ENCODE measurements at places on chromosomes 11 and 22. TPM values are rescaled to one million over a fixed set of nuclear protein-coding genes. Genes with fewer than 3 reads are reported as not detected.
A peak's percentile ranks its signal among the peaks of the same experiment; 100 is the strongest.

- peak; percentile 78 for ATAC-seq
Observed at GRCh38 chr22:41021613-41022454, 70.6 kb upstream of the EP300 start.

- ATAC-seq, result no peak
Observed at GRCh38 chr11:79071190-79071589, 369.6 kb downstream of the TENM4 start.

- ATAC-seq, result no peak
Observed at GRCh38 chr11:46743043-46743442, 24.0 kb downstream of the F2 start.

DNA sequence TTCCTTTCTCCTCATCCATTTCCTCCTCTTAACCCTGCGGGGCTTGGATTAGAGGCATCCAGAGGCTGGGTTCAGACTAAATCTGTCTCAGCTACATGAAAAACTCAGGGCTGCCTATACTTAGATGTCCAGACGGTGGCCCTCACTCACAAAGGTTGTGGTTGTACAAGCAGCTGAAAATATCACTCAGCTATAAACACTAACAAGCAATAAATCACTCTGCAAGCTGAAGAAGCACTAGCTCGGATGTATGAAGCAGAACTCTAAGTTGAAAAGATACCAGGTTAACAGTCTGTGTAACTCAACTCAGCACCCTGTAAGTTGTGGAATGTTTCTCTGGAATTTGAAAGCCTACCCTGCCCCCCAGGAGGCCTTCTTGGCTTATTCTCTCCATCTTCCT lies 82.9 kb downstream of the EXT2 start:
- no peak for ATAC-seq

- no peak for ATAC-seq
Observed at GRCh38 chr22:30474683-30475424, 3.0 kb upstream of the SEC14L3 start.

Gene PKNOX2
- total RNA-seq, result 2.6 TPM

- ATAC-seq, result no peak
Observed at GRCh38 chr11:29527391-29527936, 489.4 kb downstream of the KCNA4 start.

GRCh38 chr11:71326328-71326940 lies 74.1 kb upstream of the SHANK2 start:
- ATAC-seq, result no peak

Gene ROBO4
- 29.1 TPM for total RNA-seq

- peak; percentile 18 for ATAC-seq
Observed at GRCh38 chr11:128544471-128545051, 42.8 kb downstream of the ETS1 start.

- ATAC-seq, result no peak
Observed at GRCh38 chr22:26713823-26714449, 56.5 kb downstream of the MIAT start.

DNA sequence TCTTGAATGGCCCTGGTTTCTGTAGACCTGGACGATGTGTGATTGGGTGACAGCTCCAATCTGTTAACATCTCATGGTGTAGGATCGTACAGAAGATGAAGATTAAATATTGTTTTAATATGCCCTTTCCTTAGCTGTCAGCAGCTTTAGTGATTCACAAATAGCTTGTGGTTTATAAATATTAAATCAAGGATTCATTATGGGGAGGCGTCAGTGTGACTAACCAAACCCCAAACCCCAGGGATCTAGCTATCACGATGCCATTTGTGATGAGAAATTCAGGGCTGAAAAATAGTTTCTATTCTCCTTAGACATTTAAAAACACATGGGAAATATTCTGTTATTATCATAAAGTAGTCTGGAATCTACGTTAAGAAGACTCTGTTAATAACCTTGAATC lies 73.4 kb downstream of the NCAM1 start:
- ATAC-seq, result no peak

- ATAC-seq, result no peak
Observed at GRCh38 chr22:40215266-40215665, 37.5 kb downstream of the TNRC6B start.

DNA sequence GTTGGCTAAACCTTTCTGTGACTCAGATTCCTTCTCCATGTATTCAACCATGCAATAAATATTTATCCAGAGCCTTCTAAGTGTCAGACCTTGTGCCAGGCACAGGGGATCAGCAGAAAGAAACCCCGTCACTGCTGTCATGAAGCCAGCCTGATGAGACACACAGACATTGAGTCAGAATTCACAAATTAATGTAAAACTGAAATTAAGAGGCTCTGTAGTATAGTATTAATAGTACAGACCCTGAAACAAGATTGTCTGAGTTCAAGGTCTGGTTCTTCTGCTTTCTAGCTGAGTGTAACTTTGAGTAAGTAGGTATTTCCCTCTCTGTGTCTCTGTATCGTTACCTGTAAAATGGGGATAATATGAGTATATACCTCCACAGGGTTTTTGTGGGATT lies 46.9 kb downstream of the ME3 start:
- ATAC-seq, result no peak

DNA sequence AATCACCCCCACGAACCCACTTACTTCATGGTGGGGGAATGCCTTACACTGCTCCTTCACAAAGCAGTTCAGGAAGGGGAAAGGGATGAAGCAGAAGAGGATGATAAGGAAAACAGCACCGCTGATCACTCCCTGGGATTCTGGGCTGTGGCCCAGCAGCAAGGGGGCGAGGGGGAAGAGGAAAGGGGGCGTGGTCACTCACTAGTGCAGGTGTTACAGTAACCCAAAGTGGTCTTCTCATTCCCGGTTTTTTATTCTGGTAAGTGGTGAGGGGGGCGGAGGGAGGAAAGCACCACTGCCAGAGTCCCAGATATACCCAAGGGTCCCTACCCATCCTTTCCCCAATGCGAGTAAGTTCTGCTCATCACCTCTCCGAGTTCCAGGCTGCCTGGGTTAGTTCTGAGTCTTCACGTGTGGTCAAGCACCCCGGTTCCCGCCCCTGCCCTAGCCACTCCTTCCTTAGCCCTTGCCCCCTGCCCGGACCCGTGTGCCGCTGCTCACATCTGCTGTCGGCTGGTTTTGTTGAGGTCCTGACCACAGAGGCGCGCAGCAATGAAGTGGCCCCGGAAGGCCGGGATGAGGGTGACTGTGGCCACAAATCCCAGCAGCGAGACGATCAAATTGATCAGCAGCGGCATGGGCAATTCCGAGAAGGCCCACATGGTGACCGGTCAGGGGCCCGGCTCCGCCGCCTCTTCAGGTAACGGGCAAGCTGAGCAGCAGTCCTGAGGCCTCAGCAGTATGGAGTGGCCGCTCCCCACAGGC lies 477 bp downstream of the DPAGT1 start:
- ATAC-seq, result no peak

DNA sequence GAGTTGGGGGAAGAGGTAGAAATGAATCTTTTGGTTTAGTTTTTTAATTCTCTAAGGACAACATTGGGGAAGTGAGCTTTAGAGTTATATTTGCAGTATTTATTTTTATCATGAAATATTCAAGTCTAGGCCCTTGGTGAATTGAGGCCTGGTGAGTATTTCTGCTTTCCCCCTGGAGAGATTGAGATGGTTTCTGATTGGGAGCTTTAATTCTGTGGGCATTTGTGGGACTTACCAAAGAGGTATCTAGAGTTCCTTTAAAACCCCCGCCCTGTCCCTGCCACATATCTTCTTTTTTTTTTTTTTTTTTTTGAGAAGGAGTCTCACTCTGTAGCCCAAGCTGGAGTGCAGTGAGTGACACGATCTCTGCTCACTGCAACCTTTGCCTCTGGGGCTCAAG lies 9.6 kb downstream of the ACO2 start:
- ATAC-seq, result no peak

- ATAC-seq, result no peak
Observed at GRCh38 chr22:48936391-48936790, 891.3 kb downstream of the BRD1 start.

GRCh38 chr11:31809857-31810778 lies 1.0 kb downstream of the PAX6 start:
- ATAC-seq, result peak; percentile 19

GRCh38 chr11:16403448-16403803 lies 47.1 kb upstream of the SOX6 start:
- ATAC-seq, result no peak

DNA sequence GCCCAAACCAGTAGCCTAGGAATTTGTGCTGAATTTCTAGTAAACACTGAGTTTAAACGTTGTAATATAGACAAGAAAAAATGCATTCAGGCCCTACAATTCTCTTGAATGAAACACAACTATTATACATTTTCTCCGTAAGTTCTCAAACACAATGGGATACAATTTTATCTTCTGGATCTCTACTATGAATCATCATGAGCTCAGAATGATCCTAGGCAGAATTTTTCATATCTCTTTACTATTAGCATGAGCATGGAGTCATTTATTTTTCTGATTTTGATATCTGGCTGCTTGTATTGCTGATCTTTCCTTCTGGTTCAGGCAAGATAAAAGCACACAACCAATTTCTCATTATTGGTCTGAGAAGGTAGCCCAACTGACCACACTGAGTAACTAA lies 1123.4 kb upstream of the RAG2 start:
- ATAC-seq, result no peak

DNA sequence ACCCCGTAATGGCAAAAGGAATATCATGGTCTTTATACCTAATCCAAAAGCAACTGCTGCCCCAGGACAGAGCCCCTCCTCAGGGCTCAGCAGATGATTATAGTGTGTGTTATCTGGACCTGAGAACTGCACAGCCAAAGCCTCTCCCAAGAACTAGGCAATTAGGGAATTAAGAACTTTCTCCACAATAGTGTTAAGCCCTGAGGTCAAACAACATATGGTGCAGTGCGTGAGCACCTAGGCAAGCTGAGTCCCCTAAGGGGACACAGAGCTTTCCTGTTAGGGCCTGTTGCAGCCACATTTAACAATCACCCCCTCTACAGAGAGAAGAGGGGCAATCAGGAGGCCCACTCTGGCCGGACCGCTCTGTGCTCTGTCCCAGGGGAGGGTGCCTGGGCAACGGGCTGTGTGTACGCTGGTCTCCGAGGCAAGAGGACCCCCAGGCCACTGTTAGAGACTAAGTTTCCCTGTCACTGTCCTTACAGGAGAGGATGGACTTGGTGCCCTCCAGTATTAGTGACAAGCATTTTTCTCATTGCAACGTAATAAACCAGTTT lies 1.4 kb upstream of the KCNJ5 start:
- ATAC-seq, result no peak

DNA sequence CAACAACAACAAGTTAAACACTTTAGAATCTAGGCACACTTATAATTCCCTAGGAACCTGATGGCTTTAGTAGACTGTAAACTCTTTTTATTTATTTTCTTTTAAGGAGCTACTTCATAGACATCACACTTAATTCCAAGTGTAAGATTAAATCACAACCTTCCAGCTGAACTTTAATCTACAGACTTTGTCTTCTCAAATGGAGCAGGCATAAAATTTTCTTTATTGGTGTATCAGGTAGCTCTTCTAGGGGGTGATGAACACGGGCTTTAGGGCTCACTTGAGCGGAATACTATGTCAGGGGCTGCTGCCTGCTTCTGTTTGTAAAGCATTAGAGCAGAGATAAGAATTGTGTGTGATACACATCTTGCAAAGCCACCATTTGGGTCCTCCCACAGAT lies 525.8 kb upstream of the FAT3 start:
- ATAC-seq, result no peak

DNA sequence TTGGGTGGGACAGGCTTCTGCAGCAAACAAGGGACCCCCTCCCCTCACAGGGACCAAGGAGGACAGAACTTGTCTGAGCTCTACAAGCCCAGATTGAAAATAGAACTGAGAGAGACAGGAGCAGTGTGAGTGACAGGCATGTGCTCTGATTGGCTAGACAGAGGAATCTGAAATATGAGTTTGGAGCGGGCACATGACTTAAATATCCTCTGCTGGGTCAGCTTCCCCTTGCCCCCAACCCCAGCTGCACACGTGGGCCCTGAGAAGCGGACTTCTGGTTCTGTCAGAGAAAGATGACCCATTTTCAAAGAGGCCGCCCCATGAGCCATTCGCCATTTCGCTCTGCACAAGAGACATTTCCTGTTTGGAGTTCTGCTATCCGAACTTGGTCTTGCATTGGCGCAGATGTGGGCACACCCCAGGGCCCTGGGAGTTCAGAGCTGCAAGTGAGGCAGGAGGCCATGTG lies 5.3 kb downstream of the TUBA8 start:
- no peak for ATAC-seq

Gene CEP164
- 23.7 TPM for total RNA-seq

GRCh38 chr11:106480581-106481190 lies 403.2 kb downstream of the AASDHPPT start:
- no peak for ATAC-seq

GRCh38 chr22:47053013-47053725 lies 290.7 kb downstream of the TBC1D22A start:
- no peak for ATAC-seq

DNA sequence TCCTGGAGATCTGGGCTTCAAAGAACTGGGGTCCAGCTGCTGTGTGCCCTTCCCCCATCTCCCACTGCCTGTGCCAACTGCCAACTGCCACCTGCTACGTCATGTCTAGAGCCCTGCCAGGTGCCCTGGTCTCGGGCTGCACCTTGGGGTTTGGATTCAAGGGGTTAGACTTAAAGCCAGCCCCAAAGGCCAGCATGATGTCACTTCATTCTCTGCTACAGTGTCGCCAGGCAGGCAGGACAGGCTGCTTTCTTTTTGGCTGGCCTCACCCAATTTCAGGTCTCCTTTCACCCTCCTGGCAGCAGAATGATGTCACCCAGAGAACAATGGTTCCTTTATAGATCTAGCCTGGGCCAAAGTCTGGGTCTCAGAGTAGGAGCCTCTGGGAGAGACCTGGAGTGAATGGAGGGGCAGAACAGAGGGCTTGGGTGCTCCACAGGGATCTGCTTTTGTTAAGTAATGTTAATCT lies 79.5 kb upstream of the CRYBB3 start:
- peak; percentile 57 for ATAC-seq

Gene POU2AF3
- 2.2 TPM for total RNA-seq

- no peak for ATAC-seq
Observed at GRCh38 chr11:109552376-109552775, 130.4 kb downstream of the C11orf87 start.

DNA sequence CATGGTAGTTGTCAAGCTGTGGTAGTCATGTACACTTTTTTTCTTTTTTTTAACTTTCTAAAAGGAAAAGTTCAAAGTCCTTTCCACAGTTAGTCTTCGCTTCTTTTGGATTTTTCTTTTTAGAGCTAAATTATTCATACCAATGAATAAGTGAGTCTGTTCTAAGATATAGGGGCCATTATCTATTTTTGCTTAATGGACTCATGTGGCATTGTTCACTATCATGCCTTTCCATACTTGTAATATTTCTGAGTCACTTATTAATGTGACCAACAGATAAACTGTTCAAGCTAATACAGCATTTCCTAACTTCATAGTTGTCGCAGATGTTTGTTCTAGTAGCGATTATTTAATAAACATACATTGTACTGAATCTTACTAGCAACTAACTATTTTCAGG lies 8.0 kb upstream of the B3GNT6 start:
- ATAC-seq, result no peak

GRCh38 chr11:118338637-118339061 lies 3.9 kb downstream of the CD3D start:
- peak; percentile 19 for ATAC-seq

Gene PTH
- total RNA-seq, result not detected

DNA sequence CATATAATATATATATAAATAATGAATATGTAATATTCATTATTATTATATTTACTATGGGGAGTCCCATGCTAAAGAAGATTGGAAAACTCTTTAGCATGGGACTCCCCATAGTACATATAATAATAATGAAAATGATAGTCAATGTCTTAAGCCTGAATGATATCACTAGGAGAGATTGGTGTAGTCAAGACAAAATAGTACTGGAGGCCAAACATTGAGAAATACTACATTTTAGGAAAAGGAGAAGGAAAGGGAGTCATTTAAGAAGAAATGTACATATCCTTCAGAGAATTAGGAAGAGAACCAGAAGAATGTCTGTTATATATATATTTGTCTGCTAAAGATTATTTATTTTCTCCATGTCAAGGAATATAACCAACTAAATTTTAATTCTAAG lies 5.0 kb upstream of the VWA5A start:
- no peak for ATAC-seq
